ENCODE measurements at places on chromosomes 1 and 21.

DNA sequence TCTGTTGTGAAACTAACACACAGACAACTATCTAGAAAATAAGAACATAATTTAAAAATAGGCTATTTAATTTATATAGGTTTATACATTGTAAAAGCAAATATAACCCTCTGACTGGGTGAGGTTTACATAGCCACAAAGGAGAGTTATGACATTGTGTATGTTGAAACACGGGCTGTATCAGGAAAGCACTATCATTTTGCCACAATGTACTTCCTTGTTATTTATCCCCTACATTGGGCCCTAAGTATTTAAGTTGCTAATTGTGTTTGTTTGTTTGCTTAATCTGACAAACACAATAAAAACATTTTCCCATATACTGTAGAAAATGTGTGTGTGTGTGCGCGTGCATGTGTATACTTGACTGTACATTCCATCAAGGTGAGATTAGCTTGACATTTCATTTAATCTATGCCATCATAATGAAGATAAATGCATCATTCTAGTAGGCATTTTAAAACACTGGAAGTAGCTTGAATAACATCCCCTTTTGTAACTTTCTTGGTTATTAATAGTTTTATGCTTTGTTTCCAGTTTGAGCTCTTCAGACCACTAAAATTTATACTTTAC is 72.1 kb downstream of the RGS13 start:
- DNase-seq: no peak

- DNase-seq: no peak
Measured at GRCh38 chr1:34885405-34886247, 26.1 kb upstream of the SMIM12 start.

- no peak for DNase-seq
Measured at GRCh38 chr1:44619261-44619900, 54.9 kb downstream of the TMEM53 start.

GRCh38 chr1:181522864-181523263 is 39.5 kb downstream of the CACNA1E start:
- DNase-seq: no peak

DNA sequence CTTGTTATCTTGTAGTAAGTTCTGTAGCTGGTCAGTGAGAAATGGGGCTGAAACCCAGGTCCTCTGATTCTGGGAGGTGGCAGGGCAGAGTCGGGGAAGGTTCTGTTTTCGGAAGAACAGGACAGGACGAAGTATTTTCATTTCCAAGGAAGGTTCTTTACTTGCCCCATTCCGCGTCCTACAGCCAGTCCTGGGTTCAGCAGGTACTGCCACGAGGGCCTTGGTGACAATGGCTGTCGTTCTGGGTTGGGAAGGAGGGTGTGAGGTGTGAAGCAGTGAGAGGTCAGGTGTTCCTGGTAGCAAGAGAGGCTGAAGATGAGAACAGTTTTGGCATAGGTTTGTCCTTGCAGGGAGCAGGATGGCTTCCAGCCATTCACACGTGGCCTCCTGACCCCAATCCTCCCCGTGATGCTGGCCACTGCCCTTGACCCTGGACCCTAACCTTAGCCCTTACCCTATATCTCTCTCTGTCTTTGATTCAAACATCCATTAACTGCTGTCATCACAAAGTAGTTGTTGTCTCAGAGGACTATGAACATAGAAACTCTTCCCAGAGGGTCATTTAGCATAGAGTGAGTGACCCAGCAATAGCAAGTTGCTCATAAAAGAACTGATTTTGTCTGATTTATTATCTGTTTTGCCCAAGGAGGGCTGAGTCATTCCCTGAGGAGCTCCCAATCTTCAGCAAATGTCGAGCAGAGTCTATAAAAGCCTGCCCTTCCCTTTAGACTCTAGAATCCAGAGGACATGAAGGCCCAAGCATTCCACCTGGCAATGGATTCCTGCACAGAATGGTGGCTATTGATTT is 25.0 kb downstream of the VASH2 start:
- no peak for DNase-seq

- DNase-seq: no peak
Measured at GRCh38 chr1:101137144-101138126, 99.4 kb upstream of the S1PR1 start.

GRCh38 chr1:24141311-24141997 is 1.5 kb downstream of the IL22RA1 start:
- no peak for DNase-seq

DNA sequence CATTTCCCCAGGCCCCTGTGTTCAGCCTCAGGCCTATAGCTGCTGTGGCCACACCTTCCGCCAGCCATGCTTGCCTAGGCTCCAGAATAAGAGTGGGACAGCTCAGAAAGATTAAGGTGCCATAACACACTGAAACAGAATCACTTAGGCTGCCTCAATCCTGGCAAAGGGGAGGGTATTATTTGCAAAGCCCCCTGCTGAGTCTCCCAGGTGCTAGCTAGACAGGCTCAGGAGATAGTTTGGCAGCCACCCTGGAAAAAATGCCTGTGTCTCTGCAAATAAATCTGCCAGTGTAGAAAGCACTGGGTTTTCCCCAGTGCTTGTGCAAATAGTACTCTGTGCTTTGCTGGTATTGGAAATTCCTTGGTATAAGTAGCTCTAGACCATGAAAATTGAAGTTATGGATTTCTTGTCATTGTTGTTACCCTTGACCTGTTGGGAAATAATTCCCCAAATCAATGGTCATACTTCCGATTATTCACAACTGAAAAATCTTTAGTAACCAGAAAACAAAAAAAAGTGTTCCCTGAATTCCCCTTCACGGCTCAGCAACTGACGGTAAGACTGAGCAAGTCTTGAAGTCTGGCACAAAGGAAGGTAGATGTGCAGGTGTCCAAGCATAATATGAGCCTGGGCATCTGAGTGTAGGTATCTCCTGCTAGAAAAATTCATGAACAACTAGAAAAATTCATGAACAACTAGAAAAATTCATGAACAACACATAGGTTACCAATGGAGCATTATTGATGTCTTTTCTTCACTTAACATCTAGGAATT is 56.9 kb downstream of the PROX1 start:
- no peak for DNase-seq

GRCh38 chr1:204094313-204094729 is 21.4 kb downstream of the SOX13 start:
- no peak for DNase-seq

Data from hypothalamus (tissue), 51 donors.